ENCODE measurements at places on chromosomes 2 and 18.

GRCh38 chr2:228675091-228675490, 493.6 kb upstream of the SPHKAP start:
- DNase-seq = no peak

GRCh38 chr2:20469595-20469994, 22.7 kb downstream of the RHOB start:
- no peak for DNase-seq

DNA sequence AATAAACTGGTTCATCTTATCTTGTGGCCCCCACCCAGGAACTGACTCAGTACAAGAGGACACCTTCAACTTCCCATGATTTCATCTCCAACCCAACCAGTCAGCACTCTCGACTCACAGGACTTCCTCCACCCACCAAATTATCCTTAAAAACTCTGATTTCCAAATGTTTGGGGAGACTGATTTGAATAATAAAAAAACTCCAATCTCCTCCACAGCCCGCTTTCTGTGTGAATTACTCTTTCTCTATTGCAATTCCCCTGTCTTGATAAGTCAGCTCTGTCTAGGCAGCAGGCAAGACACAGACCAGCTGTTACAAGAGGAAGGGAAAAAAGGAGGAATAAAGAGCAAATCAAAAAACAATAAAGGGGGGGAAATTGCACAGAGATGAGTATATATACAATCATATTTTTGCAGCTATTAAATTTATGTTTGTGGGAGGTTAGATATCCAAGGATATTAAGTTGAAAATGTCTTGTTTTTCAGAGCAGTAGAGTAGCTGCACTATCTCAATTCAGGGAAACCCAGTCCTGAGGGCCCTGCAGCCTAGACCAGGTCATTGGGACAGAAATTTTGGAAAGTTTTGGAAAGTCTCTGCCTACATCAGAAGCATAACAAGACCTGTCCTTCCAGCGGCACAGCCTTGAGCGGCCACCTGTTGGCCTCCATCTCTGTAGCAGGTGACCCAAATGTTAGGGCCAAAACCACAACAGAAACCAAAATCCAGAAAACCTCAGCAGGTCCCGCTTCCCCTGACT, 32.8 kb upstream of the SIGLEC15 start:
- no peak for DNase-seq

DNA sequence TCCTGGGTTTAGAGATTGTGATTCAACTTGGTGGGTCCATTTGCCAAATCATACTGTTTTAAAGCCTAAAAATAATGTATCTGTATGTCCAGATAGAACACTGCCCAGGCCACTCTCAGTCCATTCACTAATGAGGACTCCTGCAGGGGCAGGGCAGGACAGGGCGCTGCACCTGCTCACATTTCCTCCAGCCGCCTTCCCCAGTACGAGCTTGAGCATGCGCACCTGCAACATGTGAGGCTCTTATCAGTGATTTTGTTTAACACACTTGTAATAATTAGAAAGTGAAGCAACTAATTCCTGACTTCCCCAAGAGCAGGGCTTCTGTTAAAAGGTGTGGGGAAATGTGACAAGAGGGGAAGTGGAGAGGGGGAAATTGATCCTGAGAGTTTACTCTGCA, 89.7 kb downstream of the AFF3 start:
- no peak for DNase-seq

GRCh38 chr2:224924631-224925030, 117.6 kb downstream of the DOCK10 start:
- DNase-seq = no peak

DNA sequence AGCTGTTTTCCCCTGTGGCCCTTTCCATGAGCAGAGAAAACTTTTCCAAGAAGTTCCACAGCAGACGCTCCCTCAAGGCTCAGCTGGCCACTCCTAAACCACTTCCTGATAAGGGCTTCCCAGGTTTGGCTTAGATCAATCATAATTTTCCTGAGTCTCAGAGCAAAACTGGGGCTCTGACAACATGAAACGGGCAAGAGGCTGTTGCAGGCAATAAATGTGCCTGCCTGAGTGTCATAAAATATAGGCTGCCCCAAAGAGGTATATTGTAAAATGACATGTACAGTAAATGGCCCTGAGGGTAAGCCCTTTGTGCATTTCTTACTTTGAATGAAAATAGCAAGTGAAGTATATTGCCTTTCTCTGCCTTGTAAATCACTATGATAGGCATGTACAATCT, 105.6 kb upstream of the UXS1 start:
- DNase-seq = no peak

DNA sequence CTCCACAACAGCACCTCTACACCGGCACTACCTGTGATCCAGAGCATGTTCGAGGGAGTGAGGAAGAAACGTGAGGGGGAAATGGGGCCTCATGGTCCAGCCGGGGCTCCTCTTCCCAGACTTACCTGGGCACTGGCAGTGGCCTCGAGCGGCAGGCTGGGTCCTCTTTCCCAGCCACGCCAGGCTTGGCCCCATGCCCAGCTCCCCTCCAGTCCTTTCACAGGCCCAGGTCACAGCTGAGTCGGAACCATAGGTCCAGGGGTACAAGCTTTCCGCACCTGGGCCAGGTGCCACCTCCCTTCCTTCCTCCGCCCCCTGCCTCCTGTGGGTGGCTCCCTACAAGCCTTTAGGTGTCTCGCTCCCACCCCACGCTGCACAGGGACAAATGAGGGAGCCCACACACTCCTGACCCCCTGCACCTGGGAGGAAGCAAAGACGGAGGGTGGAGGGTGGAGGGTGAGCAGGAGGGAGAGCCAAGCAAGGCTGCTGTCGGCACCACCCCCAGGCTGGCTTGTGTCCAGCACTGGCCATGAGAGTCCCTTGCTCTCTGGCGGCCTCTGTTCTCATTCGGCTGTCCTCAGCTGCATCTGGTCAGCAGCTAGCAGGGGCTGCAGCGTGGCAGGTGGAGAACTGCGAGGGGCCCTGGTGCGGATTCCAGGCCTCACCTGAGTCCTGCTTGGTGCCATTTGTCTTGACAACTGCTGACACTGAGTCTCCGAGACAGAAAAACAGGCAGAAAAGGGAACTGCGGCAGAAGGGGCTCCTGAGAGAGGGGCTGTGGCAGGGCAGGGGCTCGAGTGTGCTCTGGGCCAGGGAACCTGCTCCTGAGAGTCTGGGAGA, 26.8 kb downstream of the ADRA2B start:
- DNase-seq = no peak

DNA sequence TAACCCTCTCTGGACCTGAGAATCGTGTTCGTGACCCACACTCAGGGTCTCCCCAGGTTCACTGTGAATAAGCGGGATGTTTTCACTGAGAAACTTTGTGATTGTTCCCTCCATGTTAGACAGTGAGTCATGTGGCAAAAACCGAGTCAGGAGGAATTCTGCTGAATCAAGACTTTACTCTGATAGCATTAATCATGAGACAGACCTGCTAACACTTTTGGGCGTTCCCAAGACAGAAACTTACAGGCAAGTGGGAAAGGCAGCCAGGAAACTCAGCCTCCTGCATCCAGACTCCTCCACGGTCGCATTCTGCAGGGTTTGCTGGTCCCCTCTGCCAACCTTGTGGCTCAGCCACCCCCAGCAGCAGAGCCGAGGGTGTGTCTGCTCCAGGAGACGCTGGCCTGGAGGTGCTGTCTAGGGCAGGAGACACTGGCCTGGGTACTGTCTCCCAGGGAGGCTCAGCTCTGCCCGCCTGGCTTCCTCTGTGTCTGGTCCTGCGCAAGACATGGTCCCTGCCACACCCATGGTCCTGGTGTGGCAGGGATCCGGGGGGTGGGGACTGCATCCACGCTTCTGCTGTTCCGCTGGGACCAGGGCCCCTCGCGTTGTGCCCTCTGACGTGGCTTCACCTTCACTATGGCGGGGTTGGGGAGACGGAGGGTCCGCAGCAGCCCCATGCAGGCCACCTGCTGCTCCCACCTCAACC, 177.4 kb downstream of the TWIST2 start:
- DNase-seq = no peak

- peak; percentile 94 for DNase-seq
Observed at GRCh38 chr2:68319398-68320117, at the start of gene CNRIP1. Gene CNRIP1 (minus strand): TSS chr2:68319949. CDS start chr2:68319400, 549 bp downstream.

DNA sequence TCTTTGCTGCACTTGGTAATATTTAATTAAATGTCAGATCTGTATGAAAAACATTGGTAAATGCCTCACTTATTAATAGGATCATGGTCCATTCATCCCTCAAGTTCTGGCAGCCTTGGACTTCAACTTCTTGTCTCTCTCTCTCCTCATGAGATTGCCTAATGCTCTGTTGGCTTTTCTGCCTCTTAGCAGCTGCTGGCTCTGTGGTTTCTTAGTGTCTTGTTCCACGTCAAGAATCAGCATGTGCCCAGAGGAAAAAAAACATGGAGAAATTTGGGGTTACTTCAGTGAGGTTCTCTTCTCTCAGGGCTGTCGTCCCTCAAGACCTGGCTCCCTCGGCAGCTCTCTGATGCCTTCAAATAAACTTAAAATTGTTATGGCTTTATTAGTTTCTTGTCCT, 75.4 kb downstream of the TAF4B start:
- no peak for DNase-seq

DNA sequence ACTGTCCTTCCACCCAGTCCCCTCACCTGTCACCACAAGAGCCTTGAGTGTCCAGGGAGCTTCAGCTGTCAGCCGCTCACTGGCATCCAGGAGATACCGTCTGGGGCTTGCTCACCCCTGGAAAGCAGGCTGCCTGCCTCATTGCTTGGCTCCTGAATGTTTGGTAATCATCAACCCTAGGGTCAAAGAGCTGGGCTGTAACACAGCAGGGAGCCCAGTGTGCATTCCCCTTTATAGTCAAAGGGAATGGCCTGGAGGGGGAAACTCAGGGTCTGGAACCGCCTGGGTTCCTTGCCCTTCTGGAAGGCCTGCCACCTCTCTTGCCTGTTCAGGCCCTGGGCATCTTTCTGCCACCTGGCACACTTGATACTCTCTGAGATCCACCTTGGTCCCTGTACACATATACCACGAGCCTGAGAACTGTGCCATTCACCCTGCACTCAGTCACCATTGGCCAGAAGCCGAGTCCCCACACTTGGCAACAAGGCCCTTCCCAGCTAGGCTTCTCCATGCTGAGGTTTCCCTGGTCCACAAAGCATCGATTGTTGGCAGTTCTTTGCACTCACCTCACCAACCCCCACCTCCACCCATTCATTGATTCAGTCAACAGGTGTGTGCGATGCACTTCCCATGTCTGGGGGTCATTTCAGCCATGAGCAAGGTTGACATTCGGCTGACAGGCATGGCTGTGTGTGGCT, 35.0 kb downstream of the TPRKB start:
- DNase-seq = no peak

GRCh38 chr2:232652505-232652851, 19.1 kb downstream of the EFHD1 start:
- peak; percentile 49 for DNase-seq

GRCh38 chr2:239264492-239264837, 136.4 kb downstream of the HDAC4 start:
- DNase-seq = no peak

DNA sequence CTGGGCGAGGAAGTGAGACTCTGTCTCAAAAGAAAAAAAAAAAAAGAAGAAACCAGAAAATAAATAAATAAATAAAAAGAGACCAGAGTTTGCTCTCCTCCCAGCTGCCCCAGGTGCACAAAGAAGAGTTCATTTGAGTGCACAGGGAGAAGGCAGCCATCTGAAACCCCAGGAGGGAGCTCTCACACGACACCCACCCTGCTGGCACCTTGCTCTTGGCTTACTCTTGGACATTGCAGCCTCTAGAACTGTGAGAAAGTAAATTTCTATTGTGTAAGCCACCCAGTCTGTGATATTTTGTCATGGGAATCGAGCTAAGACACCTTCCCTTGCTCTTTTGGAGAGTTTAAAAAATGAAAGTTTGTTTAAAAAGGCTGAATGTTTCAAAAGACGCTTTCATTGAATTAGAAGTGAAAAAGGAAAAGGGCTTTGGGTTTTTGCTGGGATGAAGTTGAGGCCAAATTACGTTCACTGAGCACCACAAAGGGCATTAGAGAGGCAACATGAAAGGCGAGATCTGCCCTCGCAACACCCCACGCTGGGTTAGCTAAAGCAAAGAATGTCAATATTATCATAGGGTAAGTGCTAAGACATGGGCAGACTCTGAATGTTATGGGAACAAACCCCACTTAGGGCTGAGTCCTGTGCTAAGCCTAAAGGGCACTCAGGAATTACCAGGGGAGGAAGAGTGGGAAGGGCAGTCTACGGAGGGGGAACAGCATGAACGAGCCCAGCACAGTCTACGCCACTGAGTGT, 128.9 kb upstream of the RIOK3 start:
- DNase-seq = no peak
